ENCODE measurements at places on chromosomes 5 and 9. TPM values are rescaled to one million over a fixed set of nuclear protein-coding genes. Genes with fewer than 3 reads are reported as not detected.

DNA sequence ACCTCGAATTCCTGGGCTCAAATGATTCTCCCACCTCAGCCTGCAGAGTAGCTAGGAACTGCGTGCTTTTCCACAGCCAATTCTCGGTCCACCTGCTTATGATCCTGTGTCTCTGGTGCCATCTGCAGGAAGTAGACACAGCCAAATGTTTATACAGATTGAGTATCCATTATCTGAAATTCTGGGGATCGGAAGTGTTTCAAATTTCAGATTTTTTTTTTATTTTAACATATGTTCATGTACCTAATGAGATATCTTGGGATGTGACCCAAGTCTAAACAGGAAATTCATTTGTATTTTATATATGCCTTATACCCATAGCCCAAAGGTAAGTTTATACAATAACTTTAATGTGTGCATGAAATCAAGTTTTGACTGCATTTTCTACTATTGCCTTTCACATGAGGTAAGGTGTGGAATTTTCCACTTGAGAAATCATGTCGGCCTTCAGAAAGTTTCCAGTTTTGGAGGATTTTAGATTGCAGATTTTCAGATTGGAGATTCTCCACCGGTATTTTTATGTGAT, 89.5 kb downstream of the ESM1 start:
- DNase-seq: no peak

DNA sequence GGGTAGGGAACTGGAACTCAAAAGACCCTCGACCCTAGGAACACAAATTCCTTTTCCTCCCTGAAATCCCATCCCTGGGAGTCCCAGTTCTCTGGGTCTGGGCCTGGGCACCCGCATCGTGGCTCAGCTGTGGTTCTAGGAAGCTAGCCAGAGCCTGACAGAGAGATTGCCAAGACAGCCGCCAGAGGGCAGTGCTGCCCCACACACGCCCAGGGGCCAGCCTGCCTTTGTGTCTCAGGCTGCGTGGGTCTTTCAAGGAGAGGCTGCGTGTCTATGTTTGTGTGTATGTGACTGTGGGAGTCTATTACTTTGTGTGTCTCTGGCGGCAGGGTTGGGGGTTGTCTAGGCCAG, 32.0 kb upstream of the TTLL11 start:
- DNase-seq: peak; percentile 86

DNA sequence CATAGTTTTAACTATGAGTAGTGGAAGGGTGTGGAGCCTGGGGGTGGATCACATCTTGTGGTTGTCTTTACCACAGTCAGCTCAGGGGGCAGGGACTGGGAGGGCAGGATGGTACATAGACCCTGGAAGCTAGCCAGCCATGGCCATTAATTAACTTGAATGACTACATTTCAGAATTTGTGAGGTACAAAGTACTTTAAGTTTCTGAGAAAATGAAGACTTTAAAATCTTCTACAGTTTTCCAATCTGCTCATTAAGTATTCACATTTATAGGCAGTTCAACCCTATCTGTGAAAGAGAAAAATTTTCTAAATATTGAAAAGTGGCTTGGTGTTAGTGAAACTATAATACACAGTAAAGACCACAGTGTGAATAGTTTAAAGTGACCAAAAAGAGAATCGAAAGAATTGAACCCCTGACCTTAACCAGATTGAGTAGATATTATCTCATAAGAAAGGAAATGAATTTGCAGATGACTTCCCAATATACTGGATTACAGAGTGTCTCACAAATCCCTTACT, 234.2 kb upstream of the MEF2C start:
- DNase-seq: no peak

- DNase-seq: no peak
These were observed 61.9 kb upstream of the CLINT1 start for GRCh38 chr5:157920828-157921170.

DNA sequence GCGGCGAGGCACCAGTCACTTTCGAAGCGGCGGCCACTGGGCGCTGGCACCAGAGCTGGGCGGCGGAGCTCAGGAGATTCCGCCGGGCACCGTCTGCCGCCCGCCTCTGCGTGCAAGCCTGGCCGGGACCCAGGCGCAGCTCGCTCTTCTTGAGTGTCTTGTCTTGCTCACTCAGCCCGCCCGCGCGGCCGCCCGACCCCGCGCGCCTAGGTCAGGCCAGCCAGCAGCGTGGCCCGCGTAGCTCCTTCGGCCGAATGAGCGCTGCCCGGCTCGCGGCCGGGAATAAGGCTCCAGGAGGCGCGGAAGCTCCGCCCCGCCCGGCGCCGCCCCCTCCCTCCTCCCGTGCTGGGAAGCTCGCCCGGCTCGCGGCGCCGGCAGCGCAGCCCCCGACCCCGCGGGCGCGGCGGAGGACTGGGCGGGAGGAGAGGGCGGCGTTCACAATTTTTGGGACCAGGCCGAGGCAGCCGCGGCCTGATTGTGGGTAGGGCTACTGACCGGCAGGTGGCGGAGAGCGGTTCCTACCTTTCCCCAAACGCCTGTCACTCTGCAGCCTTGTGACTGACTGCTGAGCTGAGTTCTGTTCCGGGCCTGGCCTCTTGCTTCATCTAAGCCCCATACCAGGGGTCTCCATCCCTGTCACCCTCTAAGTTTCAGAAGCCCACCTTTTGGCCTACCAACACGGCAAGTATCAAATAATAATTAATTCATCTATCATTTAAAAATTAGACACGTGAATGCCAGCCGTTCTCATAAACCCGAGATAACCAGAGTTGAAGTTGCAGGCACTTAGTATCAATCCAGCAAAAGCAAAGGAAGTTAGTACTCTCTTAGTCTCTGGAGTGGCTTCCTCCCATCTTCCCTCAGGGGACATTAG, at the start of gene HBEGF:
Gene HBEGF, minus strand, starts transcription at position 256 of the 874 bp plus-strand sequence. CDS start 275 bp downstream, outside the sequence.
- peak; percentile 90 for DNase-seq

GRCh38 chr5:27489701-27490100, 451.3 kb upstream of the CDH9 start:
- no peak for DNase-seq

DNA sequence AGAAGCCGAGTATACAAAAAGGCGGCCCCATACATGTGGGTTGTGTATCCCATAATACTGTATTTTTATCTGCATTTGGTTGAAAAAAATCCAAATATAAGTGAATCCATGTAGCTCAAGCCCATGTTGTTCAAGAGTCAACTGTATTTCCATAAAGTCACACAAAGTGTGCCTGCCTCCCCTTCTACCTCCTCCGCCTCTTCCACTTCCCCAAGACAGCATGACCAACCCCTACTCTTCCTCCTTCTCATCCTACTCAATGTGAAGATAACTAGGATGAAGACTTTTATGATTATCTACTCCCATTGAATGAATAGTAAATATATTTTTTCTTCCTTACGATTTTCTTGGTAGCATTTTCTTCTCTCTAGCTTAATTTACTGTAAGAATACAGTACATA, 92.7 kb downstream of the RFX3 start:
- DNase-seq: no peak

DNA sequence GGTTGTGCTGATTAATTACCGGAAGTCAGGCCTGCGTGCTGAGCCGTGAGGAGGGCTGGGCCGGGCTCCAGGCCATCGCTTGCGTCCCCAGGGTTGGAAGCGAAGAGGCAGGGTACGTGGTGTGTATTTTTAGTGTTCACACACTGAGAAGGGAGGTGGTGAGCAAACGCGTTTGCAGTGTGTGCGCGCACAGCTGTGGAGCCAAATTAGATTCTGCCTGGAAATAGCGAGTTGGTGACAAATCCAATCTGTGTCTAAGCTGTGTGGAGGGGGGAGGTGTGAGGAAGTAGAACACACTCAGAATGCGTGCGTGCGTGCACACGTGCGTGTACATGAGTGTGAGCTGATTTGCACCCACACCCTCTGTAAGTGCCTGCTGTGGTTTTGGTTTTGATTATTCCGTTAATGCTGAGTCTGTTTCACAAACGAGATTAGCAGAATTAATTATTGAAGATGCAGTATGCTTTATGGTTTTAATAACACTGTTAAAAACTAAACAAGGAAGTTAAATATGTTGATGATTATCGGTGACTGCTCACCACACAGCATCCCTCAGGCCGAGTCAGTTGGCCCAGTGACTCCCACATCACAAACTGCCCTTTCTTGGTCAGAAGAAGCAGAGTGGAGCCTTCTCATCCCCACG, 111.8 kb upstream of the FCN2 start:
- DNase-seq: peak; percentile 73

DNA sequence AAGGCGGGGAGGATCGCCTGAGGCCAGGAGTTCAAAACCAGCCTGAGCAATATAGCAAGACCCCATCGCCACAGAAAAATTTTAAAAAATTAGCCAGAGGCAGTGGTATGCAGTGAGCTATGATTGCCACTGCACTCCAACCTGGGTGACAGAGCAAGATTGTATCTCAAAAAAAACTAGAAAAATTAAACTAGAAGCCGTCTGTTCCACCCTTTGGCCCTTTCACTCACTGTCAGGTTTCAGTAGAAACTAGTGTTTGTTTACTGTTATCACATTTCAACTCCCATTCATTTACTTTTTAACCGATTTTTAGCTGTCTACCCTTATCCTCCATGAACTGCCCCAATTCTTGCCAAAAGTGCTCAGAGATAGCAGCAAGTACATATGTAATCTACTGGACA, 8.3 kb downstream of the UGCG start:
- DNase-seq: no peak

The ENHO gene
- total RNA-seq: 0.48 TPM

The COL23A1 gene
- 18.8 TPM for total RNA-seq

The STOML2 gene
- 152 TPM for total RNA-seq
